Psoas muscle (tissue), 8 donors: ENCODE measurements at places on chromosomes 6 and 20.
A peak's percentile ranks its signal among the peaks of the same experiment; 100 is the strongest.

GRCh38 chr6:167400482-167401138 lies 75.7 kb downstream of the TTLL2 start:
- no peak for DNase-seq

DNA sequence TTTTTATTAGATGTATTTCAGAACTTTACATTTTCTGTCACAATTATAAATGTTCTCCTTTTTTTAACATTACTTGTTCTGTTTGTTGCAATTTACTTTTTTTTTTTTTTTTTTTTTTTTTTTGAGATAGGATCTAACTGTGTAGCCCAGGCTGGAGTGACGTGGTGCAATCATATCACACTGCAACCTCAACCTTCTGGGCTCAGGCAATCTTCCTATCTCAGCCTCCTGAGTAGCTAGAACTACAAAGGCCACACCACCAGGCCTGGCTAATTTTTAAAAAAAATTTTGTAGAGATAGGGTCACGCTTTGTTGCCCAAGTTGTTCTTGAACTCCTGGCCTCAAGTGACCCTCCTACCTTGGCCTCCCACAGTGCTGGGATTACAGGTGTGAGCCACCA lies 15.1 kb upstream of the MBOAT1 start:
- DNase-seq: no peak

DNA sequence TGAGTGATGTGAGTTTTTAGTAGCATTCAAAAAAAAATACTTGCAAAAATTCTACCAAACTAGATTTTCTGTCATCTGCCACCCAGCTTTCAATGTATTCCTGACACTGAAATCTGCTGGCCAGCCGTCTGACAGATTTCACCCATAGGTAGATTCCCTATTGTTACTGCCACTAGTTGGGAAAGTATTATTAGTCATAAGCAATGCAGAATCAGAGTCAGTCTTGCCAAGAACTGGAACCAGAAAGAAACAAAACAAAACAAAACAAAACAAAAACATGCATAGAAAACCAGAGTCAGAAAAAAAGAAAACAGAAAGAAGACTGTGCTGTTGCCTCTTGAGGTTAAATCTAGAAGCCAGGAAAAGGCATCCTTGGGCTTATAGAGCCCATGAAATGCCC lies 293.1 kb upstream of the KCNQ5 start:
- no peak for DNase-seq

- DNase-seq: peak; percentile 62
Measured at GRCh38 chr20:45138561-45139300, 14.5 kb upstream of the WFDC12 start.

GRCh38 chr20:32192698-32193097 lies 14.8 kb downstream of the PLAGL2 start:
- no peak for DNase-seq

- DNase-seq: no peak
Measured at GRCh38 chr6:34745277-34746103, 11.8 kb upstream of the SNRPC start.

GRCh38 chr20:36792422-36792821 lies 18.9 kb upstream of the DSN1 start:
- no peak for DNase-seq

DNA sequence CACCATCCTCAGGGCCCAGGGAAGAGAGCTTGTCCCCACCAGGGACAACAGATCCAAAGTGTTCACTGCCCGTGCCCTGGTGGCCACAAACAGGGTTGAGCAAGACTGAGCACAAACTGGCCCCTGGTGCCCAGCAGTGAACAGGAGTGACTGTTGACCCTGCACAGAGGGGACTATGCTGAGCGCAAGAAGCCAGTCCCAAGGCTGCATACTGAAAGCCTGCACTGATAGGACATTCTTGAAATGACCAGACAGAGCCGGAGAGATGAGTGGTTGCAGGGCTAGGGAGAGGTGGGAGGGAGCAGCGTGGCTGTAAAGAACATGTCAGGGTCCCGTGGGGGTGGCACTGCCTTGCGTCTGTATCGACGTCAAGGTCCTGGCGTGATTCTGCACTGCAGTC lies 2.9 kb upstream of the FNDC11 start:
- DNase-seq: no peak
